ENCODE measurements at places on chromosomes 7 and 10.
A peak's percentile ranks its signal among the peaks of the same experiment; 100 is the strongest.

GRCh38 chr10:97852840-97853405, 3.3 kb downstream of the GOLGA7B start:
- no peak for DNase-seq

DNA sequence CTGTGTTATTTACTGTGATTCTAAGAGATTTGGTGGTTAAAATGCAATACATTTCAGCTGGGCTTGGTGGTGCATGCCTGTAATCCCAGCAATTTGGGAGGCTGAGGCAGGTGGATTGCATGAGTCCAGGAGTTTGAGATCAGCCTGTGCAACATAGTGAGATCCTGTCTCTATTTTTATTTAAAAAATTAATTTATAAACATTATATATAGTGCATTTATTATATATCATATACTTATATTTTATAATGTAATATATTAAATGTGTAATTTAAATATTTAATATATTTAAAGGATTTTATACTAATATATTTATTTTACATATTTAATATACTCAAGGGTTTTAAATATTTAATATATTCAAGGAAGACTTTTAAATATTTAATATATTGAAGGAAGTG, 402.8 kb upstream of the PCDH15 start:
- DNase-seq = no peak

GRCh38 chr10:131396121-131397050, 84.9 kb upstream of the TCERG1L start:
- no peak for DNase-seq

- DNase-seq = no peak
Observed at GRCh38 chr10:30752481-30752881, 122.9 kb upstream of the LYZL2 start.

DNA sequence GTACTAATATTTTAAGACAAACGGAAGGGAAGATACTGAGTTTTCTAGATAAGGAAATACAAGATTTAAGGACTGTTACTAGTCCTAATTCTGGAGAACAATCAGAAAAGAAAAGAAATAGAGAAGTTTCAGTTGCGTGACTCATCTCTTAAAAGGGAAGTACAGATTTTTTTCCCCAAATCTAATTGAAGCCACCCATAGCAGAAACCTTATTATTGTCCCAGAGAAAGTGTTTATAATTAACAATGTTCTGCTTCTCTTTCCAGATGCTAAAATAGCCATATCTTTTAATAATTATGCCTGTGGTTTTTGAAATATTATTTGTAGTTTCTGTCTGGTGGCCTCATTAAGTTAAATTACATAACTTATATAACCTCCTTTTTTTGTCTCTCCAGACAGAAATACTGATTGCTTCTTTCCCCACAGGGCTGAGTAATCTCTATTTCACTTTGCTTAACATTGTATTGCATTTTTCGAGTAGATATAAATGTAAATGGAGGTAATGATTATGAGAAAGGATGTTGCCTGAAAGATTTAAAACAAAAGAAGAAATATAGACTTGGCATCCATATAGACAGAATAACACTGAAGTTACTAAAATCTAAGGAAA, 240.7 kb upstream of the MBL2 start:
- DNase-seq = no peak

DNA sequence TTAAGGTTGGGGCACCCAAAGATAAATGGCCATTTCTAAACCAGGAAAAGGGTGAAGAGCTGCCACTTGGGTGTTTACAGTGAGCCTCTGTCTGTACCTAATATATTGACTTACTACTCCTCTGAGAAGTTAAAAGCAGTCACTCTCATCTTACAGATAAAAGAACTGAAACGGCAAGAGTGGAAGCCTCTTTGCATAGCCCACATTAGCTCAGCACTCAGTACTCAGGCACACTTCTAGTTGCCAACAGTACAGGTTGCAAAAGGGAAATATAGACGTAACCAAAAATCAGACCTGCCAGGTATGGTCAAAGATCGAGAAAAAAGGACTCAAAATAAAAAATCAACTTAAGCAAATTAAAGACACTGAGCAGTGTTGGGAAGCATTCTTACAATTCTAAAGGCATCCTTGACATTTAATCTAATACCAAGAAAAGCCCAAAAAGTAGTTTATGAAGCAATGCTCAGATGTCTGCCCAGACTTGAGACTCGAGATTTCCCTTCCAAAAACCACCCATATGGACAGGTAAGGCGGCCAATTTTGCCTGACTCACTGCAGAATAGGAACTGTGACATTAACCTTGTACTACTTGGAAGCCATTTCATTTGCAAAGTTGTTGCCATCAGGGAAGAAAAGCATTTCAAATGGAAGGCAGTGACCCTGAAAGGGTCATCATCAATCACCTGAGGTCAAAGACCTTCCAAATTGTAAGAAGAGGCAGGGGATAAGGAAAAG, 139.3 kb downstream of the SLC25A13 start:
- DNase-seq = no peak

- no peak for DNase-seq
Observed at GRCh38 chr10:93495654-93496321, 624 bp upstream of the CEP55 start.

- no peak for DNase-seq
Observed at GRCh38 chr10:13327534-13327933, 20.6 kb downstream of the SEPHS1 start.

GRCh38 chr7:117347480-117347879, 24.6 kb upstream of the WNT2 start:
- no peak for DNase-seq

- DNase-seq = peak; percentile 42
Observed at GRCh38 chr7:112420236-112420861, 29.9 kb upstream of the IFRD1 start.

- DNase-seq = peak; percentile 98
Observed at GRCh38 chr7:133575726-133576440, 323.0 kb downstream of the EXOC4 start.
